ENCODE measurements at places on chromosomes 6 and 20.
A peak's percentile ranks its signal among the peaks of the same experiment; 100 is the strongest.

DNA sequence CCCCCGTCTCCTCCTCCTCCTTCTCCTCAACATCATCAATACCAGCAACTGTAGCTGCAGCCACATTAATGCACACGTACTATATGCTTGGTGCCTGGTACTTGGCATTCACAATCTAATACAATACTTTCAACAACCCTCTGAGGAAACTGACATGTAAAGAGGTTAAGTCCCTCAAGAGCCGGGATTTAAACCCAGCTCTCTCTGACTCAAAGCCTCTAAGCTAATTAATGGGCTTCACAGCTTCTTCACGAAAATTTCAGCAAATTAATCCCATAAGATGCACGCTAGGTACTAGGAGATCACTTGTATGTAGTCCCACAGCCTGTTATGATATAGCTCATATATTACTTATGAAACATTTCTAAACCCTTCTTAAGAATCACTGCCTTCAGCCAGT, 73.1 kb upstream of the IPCEF1 start:
- H3K4me1 ChIP-seq: peaks cover 15% of the 10 kb centered on the region
- no peak overlapping the region for H3K27ac ChIP-seq
- H3K4me3 ChIP-seq: no peak overlapping the region
- no peak for DNase-seq
- peaks cover 10% of the 10 kb centered on the region for H3K36me3 ChIP-seq

DNA sequence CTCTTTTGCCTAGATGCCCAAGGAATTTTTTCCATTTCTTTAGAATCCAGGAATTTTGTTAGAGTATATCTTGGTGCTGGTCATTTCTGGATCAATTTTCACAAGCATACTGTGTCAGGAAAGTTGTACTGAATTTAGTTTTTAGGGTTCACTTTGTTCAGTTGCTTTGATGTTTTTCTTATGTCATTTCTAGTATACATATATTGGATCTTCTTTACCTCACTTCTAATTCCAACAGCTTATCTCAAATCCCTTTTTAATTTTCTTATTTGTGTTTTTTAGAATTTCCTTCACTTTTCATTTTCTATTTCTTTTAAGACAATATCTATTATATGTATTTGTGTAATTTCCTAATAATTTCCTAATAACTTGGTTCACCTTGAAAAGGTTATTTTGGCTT, 281.0 kb upstream of the AGPAT4 start:
- H3K36me3 ChIP-seq: no peaks in the 10 kb centered on the region
- no peaks in the 10 kb centered on the region for H3K4me1 ChIP-seq
- no peak overlapping the region for H3K4me3 ChIP-seq
- H3K27me3 ChIP-seq: no peaks in the 10 kb centered on the region
- DNase-seq: no peak

DNA sequence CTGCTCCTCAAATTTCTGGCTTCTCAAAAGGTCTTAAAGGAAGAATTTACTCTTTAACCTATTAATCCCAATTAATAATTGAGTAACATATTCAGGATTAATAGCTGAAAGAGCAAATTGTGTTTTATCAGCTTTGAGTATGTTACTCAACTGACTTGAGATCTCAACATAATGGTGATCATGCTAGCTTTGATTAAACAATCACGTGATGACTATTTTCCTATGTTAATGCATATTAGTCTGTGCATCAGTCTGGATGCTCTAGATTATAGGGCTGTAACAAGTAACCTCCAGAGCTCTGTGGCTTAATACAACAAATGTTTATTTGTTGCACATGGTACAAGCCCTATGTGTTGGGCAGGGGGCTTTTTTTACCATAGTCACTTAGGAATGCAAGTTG, 313.4 kb upstream of the BTBD3 start:
- no peak overlapping the region for H3K27ac ChIP-seq
- no peaks in the 10 kb centered on the region for H3K27me3 ChIP-seq
- no peak overlapping the region for H3K4me3 ChIP-seq
- H3K36me3 ChIP-seq: no peaks in the 10 kb centered on the region
- no peaks in the 10 kb centered on the region for H3K4me1 ChIP-seq

DNA sequence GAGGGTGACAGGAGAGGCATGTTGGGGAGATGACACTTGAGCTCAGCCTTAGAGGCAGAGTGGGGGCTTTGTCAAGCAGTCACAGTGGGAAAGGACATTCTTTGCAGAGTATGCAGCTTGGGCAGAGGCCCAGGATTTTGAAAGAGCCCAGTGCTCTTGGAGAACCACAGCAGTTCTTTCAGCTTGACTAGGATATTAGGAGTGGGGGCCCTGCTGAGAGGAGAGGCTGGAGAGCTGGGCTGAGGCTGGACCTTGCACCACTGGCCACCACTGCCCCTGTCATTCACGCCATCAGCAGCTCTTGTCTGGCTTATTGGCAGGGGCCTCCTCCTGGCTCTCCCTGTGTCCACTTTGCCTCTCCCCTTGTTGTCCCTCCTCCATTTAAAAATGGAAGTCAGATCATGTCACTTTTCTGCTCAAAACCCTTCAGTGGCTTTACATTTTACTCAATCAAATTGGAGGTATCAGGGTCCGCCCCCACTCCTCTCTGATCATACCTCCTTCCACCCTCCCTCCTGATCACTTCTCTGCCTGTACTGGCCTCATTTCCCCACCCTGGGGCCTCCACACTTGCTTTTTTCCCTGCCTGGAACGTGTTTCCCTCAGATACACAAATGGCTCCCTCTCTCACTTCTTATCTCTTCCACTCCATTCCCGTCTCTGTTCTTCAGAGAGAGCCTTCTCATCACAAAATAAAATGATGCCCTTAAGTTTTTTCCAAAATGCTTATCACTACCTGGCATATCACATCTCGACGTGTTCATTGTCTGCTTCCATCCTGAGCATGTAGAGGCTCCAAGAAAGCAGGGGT, 10.5 kb downstream of the MANBAL start:
- peaks cover 25% of the 10 kb centered on the region for H3K4me1 ChIP-seq
- no peak overlapping the region for H3K27ac ChIP-seq
- H3K36me3 ChIP-seq: peaks cover 35% of the 10 kb centered on the region
- no peak for DNase-seq
- no peak overlapping the region for H3K4me3 ChIP-seq

GRCh38 chr6:118660218-118660569, 8.8 kb upstream of the CEP85L start:
- H3K27ac ChIP-seq: no peak overlapping the region
- DNase-seq: no peak
- H3K27me3 ChIP-seq: no peaks in the 10 kb centered on the region
- no peak overlapping the region for H3K4me3 ChIP-seq
- H3K36me3 ChIP-seq: no peaks in the 10 kb centered on the region

GRCh38 chr6:93721386-93722048, 302.2 kb upstream of the EPHA7 start:
- H3K27me3 ChIP-seq: no peaks in the 10 kb centered on the region
- no peak overlapping the region for H3K27ac ChIP-seq
- H3K4me1 ChIP-seq: no peaks in the 10 kb centered on the region
- H3K4me3 ChIP-seq: no peak overlapping the region
- DNase-seq: no peak

GRCh38 chr6:38391626-38392579, 247.8 kb downstream of the BTBD9 start:
- H3K27ac ChIP-seq: no peak overlapping the region
- H3K4me3 ChIP-seq: no peak overlapping the region
- H3K36me3 ChIP-seq: no peaks in the 10 kb centered on the region
- no peaks in the 10 kb centered on the region for H3K27me3 ChIP-seq

- no peak overlapping the region for H3K27ac ChIP-seq
- no peaks in the 10 kb centered on the region for H3K27me3 ChIP-seq
- H3K4me3 ChIP-seq: no peak overlapping the region
- no peak for DNase-seq
These were observed 25.0 kb downstream of the FOXP4 start for GRCh38 chr6:41571021-41571780.

DNA sequence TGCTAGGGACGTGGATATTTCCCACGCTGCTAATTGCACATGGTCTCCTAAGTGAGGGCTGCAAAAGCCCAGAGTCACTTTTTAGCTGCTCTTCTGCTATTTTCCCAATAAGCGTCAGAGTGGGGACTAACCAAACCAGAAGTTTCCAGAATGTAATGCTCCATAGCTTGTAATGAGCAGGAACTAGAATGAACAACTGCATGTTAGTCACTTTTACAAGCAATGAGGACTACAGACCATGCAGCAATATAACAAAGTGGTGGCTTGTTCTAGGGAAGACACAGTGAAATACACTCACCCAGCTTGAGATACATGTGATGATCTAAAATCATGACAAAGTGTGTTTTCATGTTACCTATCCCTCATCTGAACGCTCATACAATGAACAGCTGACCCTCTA, 314.1 kb upstream of the SGK1 start:
- no peaks in the 10 kb centered on the region for H3K36me3 ChIP-seq
- no peak overlapping the region for H3K27ac ChIP-seq
- peaks cover 15% of the 10 kb centered on the region for H3K4me1 ChIP-seq
- no peak overlapping the region for H3K4me3 ChIP-seq
- H3K27me3 ChIP-seq: no peaks in the 10 kb centered on the region
- DNase-seq: no peak

GRCh38 chr6:88442737-88443136, 276.6 kb upstream of the CNR1 start:
- no peaks in the 10 kb centered on the region for H3K27me3 ChIP-seq
- DNase-seq: no peak
- H3K4me3 ChIP-seq: no peak overlapping the region
- peak overlapping the region; percentile 20 for H3K27ac ChIP-seq

GRCh38 chr20:23655491-23656211, 17.9 kb upstream of the CST3 start:
- H3K4me3 ChIP-seq: no peak overlapping the region
- peak overlapping the region; percentile 41 for H3K27ac ChIP-seq
- peak; percentile 88 for DNase-seq
- peaks cover 6% of the 10 kb centered on the region for H3K27me3 ChIP-seq

- H3K27me3 ChIP-seq: no peaks in the 10 kb centered on the region
- no peak for DNase-seq
- H3K27ac ChIP-seq: no peak overlapping the region
These were observed 187.6 kb upstream of the RIMS1 start for GRCh38 chr6:71698702-71699101.

- no peaks in the 10 kb centered on the region for H3K27me3 ChIP-seq
- H3K4me3 ChIP-seq: peak within 1 kb of the TSS; percentile 96
- no peaks in the 10 kb centered on the region for H3K36me3 ChIP-seq
- peak; percentile 98 for DNase-seq
- peak within 1 kb of the TSS; percentile 91 for H3K27ac ChIP-seq
These were observed at the start of gene DSTN for GRCh38 chr20:17569616-17570346. TSS of gene DSTN (plus strand) at chr20:17570075. CDS start at chr20:17570209, 134 bp downstream.

- H3K4me3 ChIP-seq: no peak overlapping the region
- H3K36me3 ChIP-seq: no peaks in the 10 kb centered on the region
- H3K4me1 ChIP-seq: peaks cover 14% of the 10 kb centered on the region
- DNase-seq: no peak
- no peaks in the 10 kb centered on the region for H3K27me3 ChIP-seq
These were observed 29.3 kb upstream of the NT5E start for GRCh38 chr6:85420551-85420950.

DNA sequence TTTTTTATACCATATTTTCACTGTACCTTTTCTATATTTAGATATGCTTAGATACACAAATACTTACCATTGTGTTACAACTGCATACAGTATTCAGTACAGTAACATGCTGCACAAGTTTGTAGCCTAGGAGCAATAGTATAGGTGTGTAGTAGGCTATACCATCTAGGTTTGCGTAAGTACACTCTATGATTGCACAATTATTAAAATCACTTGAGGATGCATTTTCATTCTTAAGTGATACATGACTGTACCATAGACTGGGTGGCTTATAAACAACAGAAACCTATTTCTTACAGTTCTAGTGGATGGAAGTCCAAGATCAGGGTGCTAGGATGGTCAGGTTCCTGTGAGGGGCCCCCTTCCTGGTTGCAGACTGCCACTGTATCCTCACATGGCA, 234.1 kb downstream of the SLC35F1 start:
- no peaks in the 10 kb centered on the region for H3K27me3 ChIP-seq
- H3K4me3 ChIP-seq: no peak overlapping the region
- H3K36me3 ChIP-seq: no peaks in the 10 kb centered on the region
- no peaks in the 10 kb centered on the region for H3K4me1 ChIP-seq
- no peak for DNase-seq

- DNase-seq: no peak
- H3K4me3 ChIP-seq: no peak overlapping the region
These were observed 401.2 kb upstream of the SULF2 start for GRCh38 chr20:48186447-48186846.

DNA sequence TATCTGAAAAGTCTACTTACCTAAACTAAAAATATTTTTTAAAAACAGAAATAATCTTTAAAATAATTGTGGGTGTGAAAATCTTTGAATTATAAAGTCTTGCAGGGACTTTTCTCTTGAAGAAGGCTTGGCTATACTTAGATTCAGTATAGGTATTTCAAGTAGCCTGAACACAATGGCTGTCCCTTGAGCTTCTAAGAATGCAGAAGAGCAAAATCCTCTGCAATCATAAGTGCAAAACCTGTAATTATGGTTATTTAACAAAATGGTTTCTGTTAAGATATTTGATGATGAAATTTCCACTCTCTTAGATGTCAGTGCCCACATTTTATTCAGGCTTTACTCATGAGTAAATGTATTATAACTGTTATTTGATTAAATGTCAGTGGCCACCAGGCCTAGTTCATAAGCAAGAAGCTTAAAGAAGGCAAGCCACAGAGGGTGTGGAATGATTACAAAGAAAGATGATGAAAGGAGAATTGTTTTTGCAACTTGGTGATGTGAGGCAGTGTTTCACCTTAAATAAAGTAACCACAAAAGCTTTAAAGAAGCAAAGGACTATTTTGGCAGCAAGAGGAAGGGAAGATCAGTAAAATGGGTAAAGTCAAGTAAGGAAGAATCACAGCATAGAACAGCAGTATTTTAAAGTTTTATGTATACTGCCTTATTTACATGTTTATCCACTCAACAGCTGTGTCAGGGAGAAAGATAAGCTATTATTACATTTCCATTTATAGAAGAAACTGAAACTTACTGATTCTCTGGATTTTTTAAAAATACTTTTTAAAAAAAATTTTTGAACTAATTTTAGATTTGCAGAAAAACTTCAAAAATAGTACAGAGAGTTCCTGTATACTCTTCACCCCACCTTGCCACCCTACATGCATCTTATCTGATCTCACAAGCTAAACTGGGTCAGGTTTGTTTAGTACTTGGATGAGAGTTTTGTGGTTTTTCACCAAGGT, 351.2 kb upstream of the RUNX2 start:
- H3K36me3 ChIP-seq: no peaks in the 10 kb centered on the region
- no peaks in the 10 kb centered on the region for H3K27me3 ChIP-seq
- H3K4me1 ChIP-seq: no peaks in the 10 kb centered on the region
- H3K27ac ChIP-seq: no peak overlapping the region

- H3K4me3 ChIP-seq: no peak overlapping the region
- no peak for DNase-seq
- H3K27me3 ChIP-seq: peaks cover 32% of the 10 kb centered on the region
- H3K27ac ChIP-seq: no peak overlapping the region
- H3K4me1 ChIP-seq: no peaks in the 10 kb centered on the region
These were observed 10.2 kb downstream of the MYO6 start for GRCh38 chr6:75759207-75759606.

- peaks cover 12% of the 10 kb centered on the region for H3K4me1 ChIP-seq
- no peak overlapping the region for H3K27ac ChIP-seq
- no peak overlapping the region for H3K4me3 ChIP-seq
These were observed 9.2 kb upstream of the PRSS16 start for GRCh38 chr6:27238010-27238983.

All from spleen (tissue), 13 donors.